Fibroblast of lung (primary cell): ENCODE measurements at places on chromosomes 2 and 18. TPM values are rescaled to one million over a fixed set of nuclear protein-coding genes. Genes with fewer than 3 reads are reported as not detected.

DNA sequence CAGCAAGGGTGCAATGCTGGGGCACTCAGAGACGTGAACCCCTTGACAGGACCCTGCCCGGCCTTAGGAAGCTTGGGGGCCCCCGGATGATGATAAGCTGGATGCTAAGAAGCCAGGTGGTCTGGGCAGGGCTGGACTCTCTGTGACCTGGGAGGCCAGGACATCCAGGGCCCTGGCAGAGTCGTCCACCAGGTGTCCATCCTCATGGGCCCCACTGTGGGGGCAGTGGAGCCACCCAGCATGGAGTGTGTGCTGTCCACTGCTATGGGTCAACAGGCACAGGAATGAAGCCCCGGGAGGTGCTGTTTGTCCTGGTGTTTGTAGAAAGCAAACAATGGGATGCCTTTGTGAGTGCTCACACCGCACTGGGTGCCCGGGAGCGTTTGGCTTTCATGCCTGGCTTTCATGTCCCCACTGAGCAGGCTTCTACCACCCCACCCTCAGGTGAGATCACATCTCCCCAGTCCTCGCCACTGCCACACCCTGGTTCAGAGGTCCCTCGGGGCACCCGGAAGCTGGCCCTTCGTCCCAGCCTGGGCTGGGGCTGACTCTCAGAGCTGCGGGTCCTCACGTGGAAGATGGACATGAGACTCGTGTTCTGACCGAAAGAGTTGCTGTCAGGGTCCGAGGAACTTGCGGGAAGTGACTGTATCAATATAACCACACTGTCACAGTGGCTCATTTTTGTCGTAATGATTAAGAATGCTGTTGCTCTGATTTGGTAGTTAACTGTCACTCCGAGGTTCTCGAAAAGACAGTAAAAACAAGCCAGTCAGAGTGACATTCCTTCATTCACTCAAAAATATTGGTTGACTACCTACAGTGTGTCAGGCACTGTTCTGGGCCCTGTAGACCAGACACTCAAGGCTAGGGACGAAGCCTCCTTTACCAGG lies 53.3 kb downstream of the INHBB start:
- H3K27ac ChIP-seq: no peak overlapping the region
- H3K36me3 ChIP-seq: no peaks in the 10 kb centered on the region
- no peaks in the 10 kb centered on the region for H3K4me1 ChIP-seq
- peaks cover 6% of the 10 kb centered on the region for H3K27me3 ChIP-seq
- H3K4me3 ChIP-seq: no peak overlapping the region
- DNase-seq: no peak

DNA sequence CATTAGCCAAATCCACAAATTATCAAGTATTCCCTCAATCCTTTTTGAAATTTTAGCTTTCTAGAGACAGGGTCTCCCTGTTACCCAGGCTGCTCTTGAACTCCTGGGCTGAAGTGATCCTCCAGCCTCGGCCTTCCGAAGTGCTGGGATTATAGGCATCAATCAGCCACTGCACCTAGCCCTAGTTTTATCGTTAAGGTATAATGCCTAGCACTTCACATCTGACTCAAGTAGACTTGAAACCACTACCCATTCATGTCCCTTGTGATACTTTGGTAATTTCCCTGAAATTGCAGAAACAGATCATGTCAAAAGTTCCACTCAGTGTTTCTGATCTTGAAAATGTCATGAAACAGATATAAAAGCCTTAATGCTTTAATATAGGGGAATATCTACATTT lies 26.3 kb downstream of the MEX3C start:
- no peaks in the 10 kb centered on the region for H3K36me3 ChIP-seq
- H3K4me1 ChIP-seq: no peaks in the 10 kb centered on the region
- no peak overlapping the region for H3K27ac ChIP-seq
- H3K27me3 ChIP-seq: no peaks in the 10 kb centered on the region
- no peak overlapping the region for H3K4me3 ChIP-seq

- no peaks in the 10 kb centered on the region for H3K36me3 ChIP-seq
- no peak overlapping the region for H3K4me3 ChIP-seq
- H3K27me3 ChIP-seq: no peaks in the 10 kb centered on the region
These were observed 963.7 kb downstream of the CNTNAP5 start for GRCh38 chr2:124988794-124989193.

DNA sequence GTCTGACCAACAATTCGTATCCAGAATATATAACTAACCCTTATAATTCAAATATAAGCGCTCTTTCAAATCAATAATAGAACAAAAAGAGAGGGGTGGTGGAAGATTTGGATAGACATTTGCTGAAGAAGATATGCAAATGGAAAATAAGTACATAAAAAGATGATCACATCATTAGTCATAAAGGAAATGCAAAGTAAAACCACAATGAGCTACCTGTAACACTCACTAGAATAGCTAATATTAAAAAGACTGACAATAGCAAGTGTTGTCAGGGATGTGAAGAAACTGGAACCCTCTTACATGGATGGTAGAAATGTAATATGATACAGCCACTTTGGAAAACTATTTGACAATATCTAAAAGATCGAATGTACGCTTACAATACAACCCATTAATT lies 84.9 kb upstream of the MRPS9 start:
- no peaks in the 10 kb centered on the region for H3K4me1 ChIP-seq
- H3K27me3 ChIP-seq: no peaks in the 10 kb centered on the region
- DNase-seq: no peak
- no peak overlapping the region for H3K4me3 ChIP-seq
- H3K27ac ChIP-seq: no peak overlapping the region

GRCh38 chr2:65729246-65729645 lies 296.8 kb upstream of the SPRED2 start:
- H3K4me1 ChIP-seq: no peaks in the 10 kb centered on the region
- DNase-seq: no peak
- no peak overlapping the region for H3K27ac ChIP-seq
- no peaks in the 10 kb centered on the region for H3K36me3 ChIP-seq
- H3K4me3 ChIP-seq: no peak overlapping the region
- no peaks in the 10 kb centered on the region for H3K27me3 ChIP-seq

The DRC1 gene
- total RNA-seq: under 0.01 and 0.26 TPM in 2 replicates

The OSBPL6 gene
- 2.1 and 5.3 TPM in 2 replicates for total RNA-seq

GRCh38 chr2:213122725-213123124 lies 28.7 kb downstream of the IKZF2 start:
- no peak overlapping the region for H3K4me3 ChIP-seq
- no peaks in the 10 kb centered on the region for H3K27me3 ChIP-seq
- no peak overlapping the region for H3K27ac ChIP-seq
- DNase-seq: no peak

DNA sequence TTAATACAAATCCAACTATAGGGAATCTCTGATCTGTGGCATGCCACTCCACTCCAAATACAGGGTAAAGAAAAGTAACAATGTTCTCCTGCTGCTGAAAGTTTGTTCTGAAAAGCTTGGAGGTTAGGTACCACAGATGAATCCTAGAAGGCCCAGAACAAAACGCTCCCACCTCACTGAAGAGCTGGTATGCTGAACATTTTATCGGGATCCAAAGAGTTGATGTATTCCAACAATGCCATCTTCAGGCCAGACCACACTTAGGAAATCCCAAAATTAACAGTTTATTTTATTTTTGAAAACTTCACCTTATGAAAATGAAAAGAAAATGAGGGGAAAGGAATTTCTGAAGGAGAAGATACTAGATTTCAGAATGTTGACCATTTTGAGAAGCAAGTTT lies 145.1 kb upstream of the CDH19 start:
- DNase-seq: no peak
- no peaks in the 10 kb centered on the region for H3K27me3 ChIP-seq
- no peaks in the 10 kb centered on the region for H3K4me1 ChIP-seq
- H3K4me3 ChIP-seq: no peak overlapping the region

- peak; percentile 80 for DNase-seq
- H3K36me3 ChIP-seq: no peaks in the 10 kb centered on the region
- H3K4me1 ChIP-seq: peaks cover 2% of the 10 kb centered on the region
These were observed 80.8 kb downstream of the MEIS1 start for GRCh38 chr2:66515743-66516142.

GRCh38 chr2:180442860-180443644 lies 436.0 kb upstream of the CWC22 start:
- peak; percentile 1 for DNase-seq
- no peak overlapping the region for H3K27ac ChIP-seq
- no peaks in the 10 kb centered on the region for H3K36me3 ChIP-seq

- no peaks in the 10 kb centered on the region for H3K27me3 ChIP-seq
- no peaks in the 10 kb centered on the region for H3K36me3 ChIP-seq
- H3K4me3 ChIP-seq: no peak overlapping the region
- no peak overlapping the region for H3K27ac ChIP-seq
These were observed 152.9 kb downstream of the TTC32 start for GRCh38 chr2:19748711-19749506.

The TEX44 gene
- total RNA-seq: not detected in 2 replicates

- no peak overlapping the region for H3K27ac ChIP-seq
- no peak for DNase-seq
- no peaks in the 10 kb centered on the region for H3K4me1 ChIP-seq
- no peaks in the 10 kb centered on the region for H3K27me3 ChIP-seq
- H3K4me3 ChIP-seq: no peak overlapping the region
These were observed 43.6 kb upstream of the AGPS start for GRCh38 chr2:177348733-177349693.

The MARS2 gene
- 3.3 TPM in 2 replicates for total RNA-seq

- H3K4me3 ChIP-seq: no peak overlapping the region
- no peaks in the 10 kb centered on the region for H3K27me3 ChIP-seq
- peak overlapping the region; percentile 90 for H3K27ac ChIP-seq
- H3K36me3 ChIP-seq: peaks cover 2% of the 10 kb centered on the region
- H3K4me1 ChIP-seq: peaks cover 19% of the 10 kb centered on the region
These were observed 38.4 kb downstream of the PAX8 start for GRCh38 chr2:113240150-113240914.

GRCh38 chr2:137981112-137981656 lies 16.9 kb downstream of the HNMT start:
- no peak overlapping the region for H3K27ac ChIP-seq
- no peaks in the 10 kb centered on the region for H3K36me3 ChIP-seq
- H3K4me1 ChIP-seq: no peaks in the 10 kb centered on the region
- no peak for DNase-seq

DNA sequence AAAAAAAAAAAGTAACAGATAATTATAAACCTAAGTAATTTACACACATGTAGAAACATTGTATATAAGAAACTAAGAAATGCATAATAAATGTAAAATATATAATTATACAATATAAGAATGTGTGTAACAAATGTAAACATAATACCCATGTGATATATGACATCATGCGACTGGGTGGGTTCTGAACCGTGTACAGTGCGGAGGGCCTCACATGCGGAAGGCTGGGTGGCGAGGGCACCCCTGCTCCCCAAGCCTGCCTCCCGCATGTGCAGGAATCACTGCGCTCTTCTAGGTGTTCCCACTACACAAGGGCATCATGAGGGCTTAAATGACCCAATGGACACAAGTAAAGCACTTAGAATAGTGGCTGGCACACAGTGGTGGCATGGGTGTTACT lies 2.0 kb downstream of the PTPN18 start:
- H3K4me1 ChIP-seq: peaks cover 2% of the 10 kb centered on the region
- no peak overlapping the region for H3K4me3 ChIP-seq
- no peaks in the 10 kb centered on the region for H3K27me3 ChIP-seq
- no peak for DNase-seq
- H3K27ac ChIP-seq: no peak overlapping the region

DNA sequence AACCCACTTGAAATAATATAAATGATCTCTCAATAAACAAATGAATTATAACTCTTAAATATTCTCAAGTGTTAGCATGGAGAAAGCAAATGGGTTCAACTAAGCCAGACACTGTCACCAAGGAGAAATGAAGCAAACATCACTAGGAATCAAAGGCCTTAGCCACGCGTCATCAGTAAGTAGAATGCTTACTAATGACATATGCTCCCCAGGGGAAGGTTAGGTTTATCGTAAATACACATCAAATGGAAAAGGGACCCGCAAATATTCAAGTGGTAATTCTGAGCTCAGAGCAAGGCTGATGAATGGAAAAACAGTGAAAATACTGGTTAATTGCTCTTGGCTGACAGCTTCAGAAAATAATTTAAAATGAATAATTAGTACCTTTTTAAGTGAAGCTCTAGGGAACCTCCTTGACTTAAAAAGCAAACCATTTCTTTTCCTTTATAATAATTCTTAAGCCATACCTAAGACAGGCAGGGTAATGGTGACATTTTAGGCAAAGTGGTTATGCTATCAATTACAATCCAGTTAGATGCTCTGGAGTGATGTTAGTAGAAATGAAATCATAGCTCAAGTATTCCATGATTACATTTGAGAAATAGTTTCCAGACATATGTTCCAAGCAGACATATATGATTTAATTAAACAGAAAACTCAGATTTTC lies 101.5 kb downstream of the ALPK2 start:
- peak; percentile 52 for DNase-seq
- no peaks in the 10 kb centered on the region for H3K36me3 ChIP-seq
- H3K4me3 ChIP-seq: no peak overlapping the region
- no peaks in the 10 kb centered on the region for H3K4me1 ChIP-seq
- H3K27me3 ChIP-seq: no peaks in the 10 kb centered on the region

GRCh38 chr18:5630900-5631413 lies 87.2 kb upstream of the EPB41L3 start:
- H3K4me1 ChIP-seq: no peaks in the 10 kb centered on the region
- H3K27me3 ChIP-seq: peaks cover 15% of the 10 kb centered on the region
- DNase-seq: no peak
- no peaks in the 10 kb centered on the region for H3K36me3 ChIP-seq
- no peak overlapping the region for H3K4me3 ChIP-seq

GRCh38 chr18:10044054-10044453 lies 130.2 kb downstream of the VAPA start:
- no peak overlapping the region for H3K27ac ChIP-seq
- H3K4me1 ChIP-seq: peaks cover 3% of the 10 kb centered on the region
- DNase-seq: no peak
- H3K36me3 ChIP-seq: no peaks in the 10 kb centered on the region
- H3K27me3 ChIP-seq: no peaks in the 10 kb centered on the region
- H3K4me3 ChIP-seq: no peak overlapping the region

GRCh38 chr2:81195774-81196382 lies 891.3 kb upstream of the LRRTM1 start:
- DNase-seq: no peak
- no peaks in the 10 kb centered on the region for H3K4me1 ChIP-seq
- no peaks in the 10 kb centered on the region for H3K36me3 ChIP-seq
- no peak overlapping the region for H3K4me3 ChIP-seq
- no peak overlapping the region for H3K27ac ChIP-seq

- H3K27me3 ChIP-seq: no peaks in the 10 kb centered on the region
- DNase-seq: no peak
- peaks cover 5% of the 10 kb centered on the region for H3K4me1 ChIP-seq
These were observed 2.4 kb downstream of the SCG2 start for GRCh38 chr2:223599640-223600380.

The EVX2 gene
- not detected in 2 replicates for total RNA-seq

DNA sequence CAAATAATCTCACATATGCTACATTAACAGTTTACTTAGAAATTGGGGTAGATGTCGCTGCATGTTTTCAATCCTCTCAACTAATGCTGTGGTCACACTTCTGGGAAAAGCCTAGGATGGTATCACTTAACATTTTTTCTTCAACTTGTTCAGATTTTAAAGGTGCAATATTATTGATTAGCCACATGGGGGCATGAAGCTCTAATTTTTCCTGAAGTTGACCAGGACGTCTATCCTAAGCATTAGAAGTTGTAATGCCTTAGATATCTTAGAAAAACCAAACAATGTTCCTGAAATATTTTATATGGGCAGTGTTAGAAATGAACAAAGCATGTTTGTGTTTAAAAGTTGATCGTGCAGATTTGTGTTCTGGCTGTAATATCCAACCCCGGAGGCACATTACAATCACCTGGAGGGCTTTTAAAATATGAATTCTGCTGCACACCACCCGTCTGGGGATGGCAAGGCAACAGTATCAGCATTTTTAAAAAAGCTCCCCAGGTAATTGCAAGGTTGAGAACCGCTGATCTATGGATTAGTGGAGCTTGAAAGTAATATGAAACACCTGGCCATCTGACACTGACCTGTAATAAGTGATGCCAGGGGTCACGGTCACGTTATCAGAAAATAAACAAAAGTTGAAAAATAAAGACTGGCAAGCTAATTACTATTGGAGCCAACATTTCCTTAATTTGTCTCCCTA lies 100.5 kb upstream of the LMAN1 start:
- DNase-seq: peak; percentile 83
